Stimulated activated CD4-positive, alpha-beta T cell treated with anti-CD3 and anti-CD28 coated beads, Interleukin-1b, Interleukin-23, amount 100 ng/mL, for 48 hours (primary cell): ENCODE measurements at places on chromosomes 4 and X.

DNA sequence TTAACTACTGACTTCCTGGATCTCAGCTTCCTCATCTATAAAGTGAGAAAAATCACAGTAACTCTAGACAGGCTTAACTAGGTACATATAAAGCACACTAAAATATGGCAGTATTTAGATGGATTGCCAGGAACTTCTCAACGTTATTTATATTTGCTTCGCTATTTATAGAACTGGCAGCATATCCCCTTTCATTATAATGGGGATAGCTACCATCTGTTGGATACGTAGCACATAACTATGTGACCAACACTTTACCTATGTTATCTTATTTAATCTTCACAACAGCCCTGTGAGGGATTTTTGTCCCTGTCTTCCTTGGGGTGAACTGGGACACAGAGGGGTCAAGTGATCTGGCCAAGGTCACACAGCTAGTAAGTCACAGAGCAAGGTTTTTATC is 64.6 kb downstream of the ENPEP start:
- DNase-seq, result no peak

- DNase-seq, result no peak
These were observed 15.1 kb upstream of the PIGA start for GRCh38 chrX:15350329-15350996.

GRCh38 chrX:142637206-142637605 is 388.5 kb upstream of the SPANXN4 start:
- DNase-seq, result no peak

GRCh38 chrX:9807355-9808182 is 21.3 kb downstream of the SHROOM2 start:
- DNase-seq, result no peak

GRCh38 chr4:57426779-57427395 is 316.7 kb upstream of the IGFBP7 start:
- DNase-seq, result peak; percentile 31
